CD8-positive, alpha-beta memory T cell (primary cell): ENCODE measurements at places on chromosomes 2 and 18. TPM values are rescaled to one million over a fixed set of nuclear protein-coding genes. Genes with fewer than 3 reads are reported as not detected.

GRCh38 chr2:151953467-151953866 is 125.2 kb upstream of the ARL5A start:
- H3K4me1 ChIP-seq: no peaks in the 10 kb centered on the region
- H3K27me3 ChIP-seq: no peaks in the 10 kb centered on the region
- H3K4me3 ChIP-seq: no peak overlapping the region
- H3K36me3 ChIP-seq: no peaks in the 10 kb centered on the region
- H3K27ac ChIP-seq: no peak overlapping the region

DNA sequence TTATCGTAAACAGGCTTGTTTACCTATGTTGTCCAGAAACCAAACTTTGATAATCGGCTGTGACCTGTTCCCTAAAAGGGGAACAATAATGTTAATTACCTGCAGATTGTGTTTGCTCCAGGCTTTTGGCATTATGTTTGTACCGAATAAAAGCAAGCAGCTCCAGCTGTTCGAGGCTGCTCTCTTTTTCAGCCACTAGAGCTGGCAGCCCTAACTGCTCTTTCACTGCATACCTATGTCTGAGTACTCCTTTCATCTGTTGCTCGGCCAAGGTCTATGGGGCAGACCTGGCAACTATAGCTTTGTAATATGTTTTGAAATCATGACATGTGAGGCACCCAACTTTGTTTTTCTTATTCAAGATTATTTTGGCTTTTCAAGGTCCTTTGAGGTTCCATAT is 77.8 kb upstream of the EHBP1 start:
- no peak overlapping the region for H3K27ac ChIP-seq
- DNase-seq: no peak
- H3K27me3 ChIP-seq: no peaks in the 10 kb centered on the region
- no peak overlapping the region for H3K4me3 ChIP-seq
- H3K36me3 ChIP-seq: no peaks in the 10 kb centered on the region
- no peaks in the 10 kb centered on the region for H3K4me1 ChIP-seq

DNA sequence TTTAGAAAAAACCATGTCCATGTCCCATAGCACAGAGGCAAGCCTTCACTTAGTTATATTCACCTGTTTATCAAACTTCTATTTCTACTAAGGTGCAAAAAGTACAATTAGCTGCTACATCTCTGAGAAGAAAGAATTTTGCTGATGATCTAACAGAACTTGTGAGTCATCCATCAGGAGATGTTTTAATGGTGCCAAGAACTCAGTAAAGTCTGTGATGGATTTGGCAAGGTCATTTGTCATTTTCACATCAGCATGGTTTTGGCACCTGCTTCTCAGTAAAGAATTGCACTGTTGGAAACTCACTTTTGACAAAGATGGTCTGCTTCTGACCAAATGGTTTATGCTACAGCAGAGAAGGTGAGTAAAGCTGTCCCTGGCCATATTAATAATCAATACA is 195.7 kb upstream of the TMEFF2 start:
- no peaks in the 10 kb centered on the region for H3K4me1 ChIP-seq
- no peaks in the 10 kb centered on the region for H3K36me3 ChIP-seq
- H3K27ac ChIP-seq: no peak overlapping the region
- no peaks in the 10 kb centered on the region for H3K27me3 ChIP-seq
- no peak overlapping the region for H3K4me3 ChIP-seq

DNA sequence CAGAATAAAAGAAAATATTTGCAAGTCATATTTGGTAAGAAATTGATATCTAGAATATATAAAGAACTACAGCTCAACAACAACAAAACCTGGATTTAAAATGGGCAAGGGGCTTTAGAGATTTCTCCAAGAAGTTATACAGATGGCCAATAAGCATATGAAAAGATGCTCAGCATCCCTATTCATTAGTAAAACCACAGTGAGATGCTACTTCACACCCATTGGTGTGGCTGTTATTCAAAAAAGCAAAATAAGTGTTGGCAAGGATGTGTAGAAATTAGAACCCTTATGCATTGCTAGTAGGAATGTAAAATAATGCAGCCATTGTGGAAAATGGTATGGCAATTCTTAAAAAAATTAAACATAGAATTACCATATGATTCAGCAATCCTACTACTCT is 29.8 kb downstream of the TANK start:
- no peaks in the 10 kb centered on the region for H3K36me3 ChIP-seq
- no peak overlapping the region for H3K4me3 ChIP-seq
- H3K27ac ChIP-seq: no peak overlapping the region
- H3K4me1 ChIP-seq: no peaks in the 10 kb centered on the region

GRCh38 chr2:69138247-69138772 is 125.3 kb downstream of the ANTXR1 start:
- no peak overlapping the region for H3K4me3 ChIP-seq
- no peak overlapping the region for H3K27ac ChIP-seq
- DNase-seq: no peak

DNA sequence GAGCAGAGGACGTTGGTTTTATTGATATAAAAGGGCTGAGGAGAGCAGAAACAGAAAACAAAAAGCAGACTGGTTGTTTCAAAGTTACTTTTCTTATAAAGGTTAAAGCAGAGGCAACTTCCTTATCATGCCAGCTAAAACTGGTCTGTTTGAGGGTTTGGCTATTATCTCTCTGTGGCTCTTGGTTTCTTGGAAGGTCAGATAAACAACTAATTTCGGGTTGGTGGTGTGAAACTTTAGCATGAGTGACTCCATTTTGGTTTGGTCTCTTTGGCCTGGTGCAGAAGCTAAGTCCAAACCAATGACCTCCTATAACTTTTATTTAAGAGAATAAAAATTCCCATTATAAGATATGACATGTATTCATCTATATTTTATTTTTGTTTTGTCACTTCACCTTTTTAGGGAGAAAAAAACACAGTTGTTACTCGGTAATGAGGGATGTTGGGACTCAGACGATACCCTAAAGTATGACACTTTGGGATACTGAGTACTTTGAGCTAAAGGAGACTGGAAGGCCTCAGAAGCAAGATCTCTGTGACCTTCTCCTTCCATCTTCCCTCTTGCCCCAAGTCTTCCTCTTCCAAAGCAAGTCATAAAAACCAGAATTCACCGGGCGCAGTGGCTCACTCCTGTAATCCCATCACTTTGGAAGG is 23.3 kb downstream of the TNFAIP6 start:
- H3K27me3 ChIP-seq: no peaks in the 10 kb centered on the region
- no peaks in the 10 kb centered on the region for H3K36me3 ChIP-seq
- H3K27ac ChIP-seq: no peak overlapping the region
- H3K4me3 ChIP-seq: no peak overlapping the region
- DNase-seq: no peak

DNA sequence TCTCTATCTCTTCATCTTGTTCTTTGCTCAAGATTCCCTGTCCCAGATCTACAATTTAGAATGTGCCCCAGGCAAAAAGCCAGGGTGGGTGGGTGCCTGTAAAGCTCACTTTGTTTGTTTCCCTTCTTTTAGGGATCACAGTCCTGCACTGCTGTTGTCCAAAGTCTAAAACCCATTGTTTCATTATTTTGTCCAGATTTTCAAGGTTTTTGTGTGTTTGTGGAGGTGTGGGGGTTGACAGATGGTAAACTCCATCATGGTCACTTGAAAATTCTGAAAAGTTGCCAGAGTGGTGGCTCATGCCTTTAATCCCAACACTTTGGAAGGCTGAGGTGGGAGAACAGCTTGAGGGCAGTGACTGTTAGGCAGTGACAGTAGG is 41.5 kb downstream of the YES1 start:
- H3K27ac ChIP-seq: no peak overlapping the region
- H3K4me3 ChIP-seq: no peak overlapping the region
- no peaks in the 10 kb centered on the region for H3K27me3 ChIP-seq
- no peak for DNase-seq

DNA sequence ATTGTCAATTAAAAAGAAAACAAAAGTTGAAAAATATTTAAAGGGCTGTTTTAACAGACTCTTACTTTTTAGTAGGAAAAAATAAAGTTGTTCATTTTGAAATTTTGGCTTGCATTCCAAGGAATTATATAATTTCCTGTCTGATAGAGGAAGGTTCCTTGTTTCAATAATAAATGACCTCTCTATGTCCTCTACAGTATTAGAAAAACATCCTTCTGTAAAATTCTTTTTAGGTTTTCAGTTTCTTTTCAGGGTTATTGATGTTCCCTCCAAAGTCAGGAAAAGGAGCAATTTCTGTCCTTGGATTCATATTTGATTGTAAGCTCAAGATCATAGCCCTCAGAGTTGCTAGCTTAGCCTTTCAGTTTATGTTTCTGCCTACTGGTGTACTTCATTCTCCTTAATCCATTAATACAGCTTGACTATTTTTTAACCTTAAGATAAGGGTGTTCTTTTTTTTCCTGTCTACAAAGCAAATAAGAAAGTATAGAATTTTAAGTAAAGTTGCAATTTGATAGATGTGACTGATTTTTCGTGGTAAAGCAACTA is 125.2 kb upstream of the COL3A1 start:
- no peak overlapping the region for H3K4me3 ChIP-seq
- H3K36me3 ChIP-seq: no peaks in the 10 kb centered on the region
- DNase-seq: no peak
- H3K27me3 ChIP-seq: no peaks in the 10 kb centered on the region

- peaks cover 3% of the 10 kb centered on the region for H3K27me3 ChIP-seq
- no peaks in the 10 kb centered on the region for H3K36me3 ChIP-seq
- H3K4me1 ChIP-seq: no peaks in the 10 kb centered on the region
- DNase-seq: no peak
- no peak overlapping the region for H3K4me3 ChIP-seq
Observed at GRCh38 chr2:240817496-240818292, 2.3 kb downstream of the KIF1A start.

DNA sequence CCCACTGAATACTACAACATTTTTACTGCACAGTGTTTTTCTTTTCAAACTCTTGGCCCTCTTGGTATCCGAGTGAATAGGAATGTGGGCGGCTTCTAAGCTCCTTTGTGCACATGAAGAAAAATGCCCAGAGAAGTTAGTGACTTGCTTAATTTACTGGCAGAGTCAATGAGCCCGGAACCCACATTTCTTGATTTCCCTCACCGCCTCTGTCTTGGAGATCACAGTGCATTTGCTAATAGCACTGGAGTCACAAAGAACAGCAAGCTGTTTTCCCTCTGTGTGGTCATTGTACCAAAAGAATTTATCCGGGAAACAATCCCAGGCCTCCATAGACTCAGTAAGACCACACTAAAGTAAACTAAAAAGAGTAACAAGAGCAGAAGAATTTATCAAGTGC is 18.9 kb downstream of the STON1 start:
- H3K4me1 ChIP-seq: no peaks in the 10 kb centered on the region
- H3K4me3 ChIP-seq: no peak overlapping the region
- no peaks in the 10 kb centered on the region for H3K27me3 ChIP-seq
- no peaks in the 10 kb centered on the region for H3K36me3 ChIP-seq
- no peak for DNase-seq
- H3K27ac ChIP-seq: no peak overlapping the region

GRCh38 chr2:64054161-64054915 is 35.1 kb upstream of the VPS54 start:
- no peak overlapping the region for H3K27ac ChIP-seq
- H3K27me3 ChIP-seq: no peaks in the 10 kb centered on the region
- DNase-seq: no peak
- H3K4me3 ChIP-seq: no peak overlapping the region
- H3K4me1 ChIP-seq: peaks cover 34% of the 10 kb centered on the region

DNA sequence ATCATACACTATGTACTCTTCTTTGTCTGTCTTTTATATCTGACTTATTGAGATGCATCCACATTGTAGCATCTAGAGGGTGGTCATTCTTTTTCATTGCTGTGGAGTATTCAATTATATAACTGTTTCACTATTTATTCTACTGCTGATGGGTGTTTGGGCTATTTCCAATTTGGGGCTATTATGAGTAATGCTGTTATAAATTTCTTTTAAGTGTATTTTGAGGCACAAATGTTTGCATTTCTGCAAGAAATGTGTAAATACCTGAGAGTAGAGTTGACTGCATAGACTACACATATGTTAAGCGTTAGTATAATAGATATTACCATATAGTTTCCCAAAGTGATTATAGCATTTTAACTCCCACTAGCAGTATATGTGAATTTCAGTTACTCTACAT is 26.9 kb upstream of the PPP1R1C start:
- H3K36me3 ChIP-seq: no peaks in the 10 kb centered on the region
- no peak for DNase-seq
- no peak overlapping the region for H3K4me3 ChIP-seq
- H3K27ac ChIP-seq: no peak overlapping the region
- H3K4me1 ChIP-seq: peaks cover 4% of the 10 kb centered on the region
- H3K27me3 ChIP-seq: peaks cover 3% of the 10 kb centered on the region

DNA sequence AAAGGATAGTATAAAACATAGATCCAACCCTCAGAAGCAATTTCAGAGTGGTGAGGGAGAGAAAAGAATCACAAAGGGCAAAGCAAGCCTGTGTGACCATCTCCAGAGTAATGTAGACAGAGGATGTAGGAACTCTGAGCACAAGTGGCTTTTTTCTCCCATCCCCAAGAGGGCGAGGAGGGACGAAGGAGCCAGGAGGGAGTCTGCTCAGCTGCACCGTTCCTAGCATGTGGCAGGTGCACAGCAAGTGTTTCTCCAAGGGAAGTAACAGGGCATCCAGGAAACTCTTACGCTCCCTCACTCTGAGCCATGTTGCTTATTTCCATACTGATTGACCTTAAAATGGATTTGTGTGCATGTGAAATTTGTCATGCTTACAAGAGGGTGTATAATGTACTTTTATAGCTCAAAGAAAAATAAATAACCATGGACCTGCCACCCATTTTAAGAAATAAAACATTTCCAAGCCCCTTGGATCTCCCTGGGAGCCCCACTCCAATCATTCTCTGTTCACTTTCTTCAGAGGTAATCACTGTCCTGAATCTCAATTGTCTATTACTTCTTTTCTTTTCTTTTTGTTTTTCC is 37.8 kb upstream of the SEC11C start:
- no peaks in the 10 kb centered on the region for H3K36me3 ChIP-seq
- no peak for DNase-seq
- no peaks in the 10 kb centered on the region for H3K4me1 ChIP-seq
- H3K4me3 ChIP-seq: no peak overlapping the region

GRCh38 chr2:31002537-31003150 is 135.6 kb downstream of the GALNT14 start:
- H3K4me3 ChIP-seq: no peak overlapping the region
- H3K4me1 ChIP-seq: no peaks in the 10 kb centered on the region
- no peak overlapping the region for H3K27ac ChIP-seq
- no peaks in the 10 kb centered on the region for H3K36me3 ChIP-seq
- H3K27me3 ChIP-seq: no peaks in the 10 kb centered on the region

DNA sequence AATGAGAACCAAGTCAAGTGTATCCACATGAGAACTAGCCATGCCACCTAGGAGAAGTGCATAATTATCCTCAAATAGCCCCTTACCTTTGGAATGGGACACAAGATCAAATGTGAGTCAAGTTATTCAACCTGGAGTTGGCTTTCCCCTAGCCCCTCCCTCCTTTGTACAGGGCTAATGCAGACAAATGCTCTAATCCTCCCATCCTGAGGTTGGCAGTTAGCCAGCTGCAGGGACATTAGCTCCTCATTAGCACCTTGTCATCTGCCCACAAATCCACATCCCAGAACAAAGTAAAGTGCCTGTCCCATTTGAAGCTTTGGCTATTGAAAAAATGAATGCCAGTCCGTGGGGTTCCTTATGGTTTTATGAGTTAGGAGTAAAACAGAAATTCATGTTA is 294.1 kb upstream of the FANCL start:
- DNase-seq: no peak
- H3K27ac ChIP-seq: no peak overlapping the region
- no peaks in the 10 kb centered on the region for H3K4me1 ChIP-seq
- no peaks in the 10 kb centered on the region for H3K27me3 ChIP-seq
- no peaks in the 10 kb centered on the region for H3K36me3 ChIP-seq
- no peak overlapping the region for H3K4me3 ChIP-seq

Gene LRATD1
- total RNA-seq: not detected

Gene SLC4A5
- 1.8 TPM for total RNA-seq

Gene CRYGD
- not detected for total RNA-seq

Gene MAL
- total RNA-seq: 27.3 TPM

Gene RAB3GAP1
- 22.8 TPM for total RNA-seq

Gene SCLY
- total RNA-seq: 64.8 TPM

Gene DNAJC5G
- not detected for total RNA-seq

Gene ONECUT2
- not detected for total RNA-seq

Gene POMC
- total RNA-seq: 6.2 TPM

Gene NTSR2
- total RNA-seq: not detected

Gene IGFBP5
- not detected for total RNA-seq

Gene GPR75
- total RNA-seq: 2.0 TPM
